Bone marrow (tissue), 2 donors: ENCODE measurements at places on chromosomes 5 and 9.

GRCh38 chr9:125630436-125630835 is 76.6 kb downstream of the MAPKAP1 start:
- DNase-seq = no peak

GRCh38 chr5:98069876-98070512 is 703.5 kb upstream of the RGMB start:
- DNase-seq = no peak

DNA sequence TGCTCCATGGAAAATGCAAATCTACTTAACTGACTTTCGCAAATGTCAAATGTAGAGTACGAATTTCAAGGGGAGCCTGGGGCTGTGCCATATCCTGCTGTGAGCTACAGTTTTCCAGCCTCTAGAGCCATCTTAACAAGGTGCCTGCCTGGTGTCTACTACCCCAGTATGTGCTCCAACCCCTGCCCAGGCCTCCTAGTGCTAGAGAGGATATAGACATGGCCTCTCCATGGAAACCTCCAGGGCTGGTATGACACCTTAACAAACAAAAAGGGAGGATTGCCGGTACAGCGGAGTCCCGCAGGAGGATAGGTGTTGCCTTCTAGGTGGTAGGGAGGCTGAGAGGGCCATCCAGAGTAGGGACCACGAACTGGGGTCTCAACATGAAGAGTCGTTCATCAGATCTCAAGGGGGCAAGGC is 13.6 kb upstream of the IL3 start:
- no peak for DNase-seq

DNA sequence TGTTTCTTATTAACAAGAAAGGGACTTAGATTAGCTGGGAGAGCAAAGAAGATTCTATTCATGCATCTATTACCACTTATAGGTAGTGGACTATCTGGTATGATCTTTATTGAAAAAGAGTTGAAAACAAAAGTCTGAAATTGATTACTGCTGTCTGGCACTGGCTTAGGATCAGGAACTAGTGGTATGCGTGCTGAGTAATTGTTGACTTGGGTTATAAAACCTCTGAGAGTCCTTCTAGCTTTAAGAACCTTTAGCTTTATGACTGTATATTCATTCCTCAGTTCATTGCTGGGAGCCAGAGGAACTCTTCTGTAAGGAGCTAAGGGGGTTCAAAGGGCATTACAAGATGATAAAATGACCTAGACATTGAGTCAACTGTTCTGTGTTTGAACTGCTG is 7.6 kb downstream of the SLC1A1 start:
- DNase-seq = no peak

DNA sequence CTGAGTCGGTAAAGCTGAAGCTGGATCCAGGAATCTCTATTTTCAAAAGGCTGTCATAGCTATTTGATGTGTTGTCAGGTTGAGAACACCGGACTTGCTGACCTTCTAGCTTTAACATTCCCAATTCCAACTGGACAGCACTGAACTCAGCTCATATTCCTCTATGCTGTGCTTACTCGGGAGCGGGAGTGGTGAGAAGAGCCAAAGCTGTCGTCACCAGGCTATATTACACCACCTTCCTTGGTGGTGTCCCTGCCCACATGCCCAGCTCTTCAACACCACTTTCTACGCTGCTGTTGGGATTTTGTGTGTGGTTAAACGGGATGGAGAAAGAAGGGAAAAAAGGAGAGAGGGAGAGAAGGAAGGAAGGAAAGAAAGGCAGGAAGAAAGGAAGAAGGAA is 653.6 kb downstream of the RAB3C start:
- no peak for DNase-seq

DNA sequence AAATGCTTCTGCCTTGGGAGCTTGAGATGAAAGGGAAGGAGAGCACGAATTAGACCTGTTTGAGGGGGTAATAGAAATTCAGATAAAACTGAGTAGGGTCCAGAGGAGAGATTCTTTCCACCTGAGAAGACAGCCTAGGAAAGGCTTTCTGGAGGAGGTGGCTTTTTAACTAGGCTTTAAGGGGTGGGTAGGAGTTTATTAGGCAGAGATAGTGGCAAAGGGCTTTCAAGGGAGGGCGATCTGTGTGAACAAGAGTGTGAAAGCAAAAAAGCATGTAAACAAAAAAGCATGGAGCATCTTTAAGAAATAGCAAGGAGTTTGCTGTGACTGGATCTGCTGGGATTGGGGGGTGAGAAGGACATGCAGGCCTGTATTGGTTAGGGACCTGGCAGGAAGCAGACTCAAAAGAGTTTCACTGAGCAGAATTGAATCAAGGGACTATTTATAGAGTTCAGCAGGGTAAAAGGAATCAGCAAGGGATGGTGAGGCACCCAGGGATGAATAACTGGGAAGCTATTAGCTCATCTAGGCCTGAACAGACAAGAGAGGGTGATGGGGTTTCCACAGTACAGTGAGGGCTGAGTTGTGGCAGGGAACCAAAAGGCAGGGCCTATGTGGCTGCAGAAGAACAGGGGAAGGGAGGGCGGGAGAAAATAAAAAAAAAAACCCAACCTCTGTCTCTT is 18.8 kb downstream of the SLC1A1 start:
- DNase-seq = no peak

- no peak for DNase-seq
Measured at GRCh38 chr9:137899551-137900360, 22.2 kb downstream of the CACNA1B start.

DNA sequence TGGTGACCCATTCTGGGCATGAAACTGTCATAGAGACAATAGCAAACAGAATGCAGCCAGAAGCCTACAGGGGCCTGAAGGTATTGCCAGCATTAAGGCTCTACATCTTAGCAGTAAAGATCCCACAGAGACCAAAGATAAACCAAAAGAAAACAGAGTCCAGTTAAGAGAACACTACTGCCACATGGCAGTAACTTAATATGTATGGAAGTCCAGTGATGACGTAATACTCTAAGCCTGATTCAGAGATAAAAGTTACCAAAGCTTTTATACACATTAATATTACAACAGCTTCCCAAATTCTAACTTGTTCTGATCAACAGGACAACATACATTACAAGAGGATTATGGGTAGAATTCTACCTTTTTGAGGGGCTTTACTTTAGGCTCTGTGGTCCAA is 371.5 kb downstream of the PRELID2 start:
- DNase-seq = no peak

DNA sequence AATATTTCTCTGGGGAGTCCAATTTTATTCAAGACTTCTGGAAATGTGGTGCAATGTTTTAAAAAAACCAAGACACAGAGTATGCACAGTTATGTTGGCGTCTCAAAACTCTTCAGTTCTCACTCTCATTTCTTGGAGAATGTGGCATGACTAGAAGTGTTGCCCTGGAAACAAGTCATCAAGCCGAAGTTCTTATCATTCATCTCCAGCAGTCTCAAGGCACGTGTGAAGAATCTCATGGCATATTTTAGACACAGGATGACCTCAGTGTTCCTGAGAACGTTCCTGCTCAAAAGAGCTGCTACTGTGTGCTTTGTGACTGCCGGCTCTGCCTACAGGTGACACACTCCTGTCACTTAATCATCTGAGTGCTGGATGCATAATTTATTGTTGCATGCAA is 147.4 kb upstream of the IRX4 start:
- no peak for DNase-seq

DNA sequence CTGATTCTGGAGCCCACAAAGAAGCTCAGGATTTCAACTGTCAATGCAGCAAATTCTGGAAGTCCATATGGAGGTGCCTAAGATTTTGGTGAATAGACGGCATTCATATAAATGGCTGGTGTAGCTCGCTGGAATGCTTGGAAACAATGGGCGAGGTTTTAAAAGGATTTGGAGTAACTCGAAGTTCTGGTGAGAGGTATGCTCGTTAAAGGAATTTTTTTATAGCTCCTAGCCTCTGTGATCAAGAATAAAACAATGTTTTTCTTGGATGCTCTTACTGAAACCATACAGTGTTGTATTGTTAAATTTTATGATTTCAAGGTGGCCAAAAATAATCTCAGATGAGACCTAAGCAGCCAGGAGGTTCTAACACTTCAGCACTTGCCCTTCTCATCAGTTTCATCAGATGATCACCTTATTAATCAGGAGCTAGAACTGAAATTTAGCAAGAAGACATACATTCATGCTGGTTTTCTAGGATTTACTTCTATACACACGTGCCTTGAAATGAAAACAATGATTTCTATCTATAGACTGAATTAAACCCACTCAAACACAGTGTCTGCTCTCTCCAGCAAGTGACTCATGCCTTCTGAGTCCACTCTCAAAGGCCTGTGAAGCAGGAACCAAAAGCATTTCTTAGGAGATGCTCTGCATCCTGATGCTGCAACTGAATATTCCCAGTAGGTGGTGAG is 79.2 kb downstream of the OTULIN start:
- DNase-seq = no peak

GRCh38 chr5:112978836-112979235 is 2.2 kb downstream of the DCP2 start:
- no peak for DNase-seq

DNA sequence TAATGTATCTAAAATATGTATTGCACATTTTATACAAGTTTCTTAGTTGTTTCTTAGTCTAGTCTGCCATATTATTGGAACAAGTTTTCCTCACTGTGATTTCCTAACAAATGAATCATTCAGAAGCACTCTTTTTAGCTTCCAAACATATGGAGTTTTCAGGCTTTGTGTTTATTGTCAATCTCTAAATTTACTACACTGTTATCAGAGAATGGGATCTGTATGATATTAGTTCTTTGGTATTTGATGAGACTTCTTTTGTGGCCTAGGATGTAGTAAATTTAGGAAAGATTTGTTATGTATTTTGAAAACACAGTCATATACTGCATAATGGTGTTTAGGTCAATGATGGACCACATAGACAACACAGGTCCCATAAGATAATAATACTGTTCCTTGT is 25.7 kb downstream of the SREK1IP1 start:
- no peak for DNase-seq

DNA sequence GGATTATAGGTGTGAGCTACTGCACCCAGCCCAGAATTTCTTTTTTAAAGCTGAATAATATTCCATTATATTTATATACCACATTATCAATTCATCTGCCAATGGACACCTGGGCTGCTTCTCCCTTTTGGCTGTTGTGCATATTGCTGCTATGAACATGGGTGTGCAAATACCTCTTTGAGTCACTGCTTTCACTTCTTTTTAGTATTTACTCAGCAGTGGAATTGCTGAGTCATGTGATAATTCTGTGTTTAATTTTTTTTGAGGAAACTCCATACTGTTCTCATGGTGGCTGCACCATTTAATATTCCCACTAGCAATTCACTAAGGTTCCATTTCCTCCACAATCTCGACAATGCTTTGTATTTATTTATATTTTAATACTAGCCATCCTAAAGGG is 36.1 kb upstream of the KIF4B start:
- DNase-seq = no peak

DNA sequence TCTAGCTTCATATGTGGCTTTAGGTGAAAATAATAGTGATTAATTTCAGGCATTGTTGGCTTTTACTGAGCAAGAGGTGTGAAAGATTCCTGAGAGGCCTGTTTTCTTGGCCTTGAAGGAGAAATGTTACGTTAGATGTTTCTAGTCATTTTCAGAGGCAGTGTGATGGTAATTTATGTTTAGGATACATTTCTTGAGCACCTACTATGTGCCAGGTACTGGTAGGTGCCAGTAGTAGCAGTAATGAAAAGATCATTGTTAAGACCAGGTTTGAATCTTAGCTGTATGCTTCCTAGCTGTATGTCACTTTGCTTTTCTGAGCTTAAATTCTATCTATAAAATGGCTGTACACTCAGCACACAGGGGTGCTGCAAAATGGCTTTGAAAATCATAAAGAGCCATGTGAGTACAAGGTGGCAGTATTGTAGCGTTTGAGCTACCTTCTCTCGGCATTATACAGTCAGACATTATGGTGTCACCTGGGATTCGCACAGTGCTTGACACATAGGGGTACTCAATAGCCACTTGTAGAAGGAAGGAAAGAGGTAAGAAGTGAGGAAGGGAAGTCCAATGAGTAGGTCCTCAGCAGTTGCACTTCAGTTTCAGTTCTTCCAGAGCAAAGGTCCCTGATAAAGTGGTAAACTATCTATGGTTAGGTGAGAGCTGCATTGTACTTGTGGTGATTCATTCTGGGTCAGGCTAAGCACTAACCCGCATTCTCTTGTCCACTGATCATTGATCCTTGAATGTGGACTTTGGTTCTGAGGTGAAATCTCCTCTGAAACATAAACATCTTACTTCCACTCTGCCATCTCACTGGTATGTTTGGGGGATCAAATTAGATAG is 166.5 kb upstream of the NR3C1 start:
- no peak for DNase-seq

DNA sequence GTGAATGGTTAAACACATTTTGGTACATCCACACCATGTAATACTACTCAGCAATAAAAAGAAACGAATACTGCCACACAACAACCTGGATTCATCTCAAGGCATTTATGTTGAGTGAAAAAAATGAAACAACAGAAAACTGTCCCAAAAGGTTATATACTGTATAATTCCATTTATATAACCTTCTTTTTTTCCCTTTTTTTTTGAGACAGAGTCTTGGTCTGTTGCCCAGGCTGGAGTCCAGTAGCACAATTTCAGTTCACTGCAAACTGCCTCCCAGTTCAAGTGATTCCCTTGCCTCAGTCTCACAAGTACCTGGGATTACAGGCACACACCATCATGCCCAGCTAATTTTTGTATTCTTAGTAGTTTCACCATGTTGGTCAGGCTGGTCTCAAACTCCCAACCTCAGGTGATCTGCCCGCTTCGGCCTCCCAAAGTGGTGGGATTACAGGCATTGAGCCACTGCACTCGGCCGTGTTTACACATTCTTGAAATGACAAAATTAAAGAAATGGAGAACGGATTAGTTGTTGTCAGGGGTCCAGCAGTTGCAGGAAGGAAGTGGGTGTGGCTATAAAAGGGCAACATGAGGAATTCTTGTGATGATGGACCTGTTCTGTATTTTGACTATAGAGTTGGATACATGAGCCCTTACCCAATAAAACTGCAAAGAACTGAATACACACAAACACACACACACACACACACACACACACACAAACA is 17.4 kb downstream of the PPP6C start:
- no peak for DNase-seq

GRCh38 chr9:19232823-19233194 is 2.3 kb downstream of the DENND4C start:
- no peak for DNase-seq

- no peak for DNase-seq
Measured at GRCh38 chr9:97853844-97854695, 1.0 kb downstream of the FOXE1 start.

GRCh38 chr5:56977822-56978221 is 25.9 kb upstream of the MIER3 start:
- DNase-seq = no peak
